ENCODE measurements at places on chromosomes 12 and 14.

GRCh38 chr14:54251356-54251755 lies 145.5 kb upstream of the CDKN3 start:
- no peak for DNase-seq

GRCh38 chr12:58295268-58295667 lies 353.9 kb downstream of the ATP23 start:
- no peak for DNase-seq

GRCh38 chr12:111344254-111344875 lies 24.5 kb downstream of the PHETA1 start:
- DNase-seq = no peak

DNA sequence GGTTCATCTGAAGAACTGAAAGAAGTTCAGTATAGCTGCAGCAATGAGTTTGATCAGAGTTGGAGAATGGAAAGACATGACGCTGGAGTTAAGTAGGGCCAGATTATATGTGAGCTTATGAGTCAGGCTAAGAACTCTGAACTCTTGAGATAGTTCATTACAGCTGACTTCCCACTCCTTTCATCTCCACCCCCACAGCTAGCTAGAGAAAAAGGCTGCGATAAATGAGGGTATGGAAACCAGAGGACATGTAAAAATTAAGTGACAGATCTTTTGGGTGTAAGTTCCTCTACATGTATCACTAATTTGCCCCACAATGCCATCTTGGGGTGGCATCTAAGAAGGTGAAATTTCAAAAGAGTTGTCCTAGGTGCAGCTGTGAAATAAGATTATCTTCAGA lies 28.6 kb downstream of the PYM1 start:
- DNase-seq = no peak

DNA sequence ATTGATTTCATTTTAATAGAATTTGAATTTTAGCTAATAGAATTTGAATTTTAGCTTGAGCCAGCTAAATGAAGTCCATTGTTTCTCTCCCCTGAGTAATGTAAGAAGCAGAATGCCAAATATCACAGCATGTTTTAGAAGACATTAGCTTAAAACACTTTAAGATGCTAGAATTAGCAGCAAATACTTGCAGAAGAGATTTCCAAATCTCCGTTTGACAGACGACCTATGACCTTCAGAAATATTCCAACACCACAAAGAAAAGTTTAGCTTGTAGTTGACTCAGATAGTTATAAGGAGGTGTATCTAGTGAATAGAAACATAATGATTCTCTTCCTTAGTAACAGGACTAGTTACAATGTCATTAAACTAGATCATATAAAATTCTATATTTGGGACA lies 51.7 kb upstream of the MYF6 start:
- DNase-seq = no peak

- no peak for DNase-seq
Measured at GRCh38 chr12:132023658-132024057, 73.9 kb downstream of the EP400 start.

- DNase-seq = no peak
Measured at GRCh38 chr14:38339696-38340095, 83.8 kb upstream of the CLEC14A start.

DNA sequence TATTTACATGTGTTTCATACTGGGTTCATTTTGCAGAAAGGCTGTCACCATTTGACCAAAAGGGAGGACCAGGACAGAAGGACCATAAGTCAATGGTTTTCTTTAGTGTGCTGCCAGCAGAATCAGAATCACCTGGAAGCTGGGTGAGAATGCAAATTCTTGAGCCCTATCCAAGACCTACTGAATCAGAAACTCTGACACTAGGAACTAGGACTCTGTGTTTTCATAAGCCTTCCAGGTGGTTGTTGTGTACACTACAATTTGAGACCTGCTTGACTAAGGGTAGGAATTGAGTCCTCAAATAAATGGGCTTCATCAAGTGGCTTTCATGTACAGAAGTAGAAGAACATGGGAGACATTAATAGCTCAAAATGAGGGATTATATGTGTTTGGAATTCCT lies 32.2 kb downstream of the PDE6H start:
- DNase-seq = no peak

DNA sequence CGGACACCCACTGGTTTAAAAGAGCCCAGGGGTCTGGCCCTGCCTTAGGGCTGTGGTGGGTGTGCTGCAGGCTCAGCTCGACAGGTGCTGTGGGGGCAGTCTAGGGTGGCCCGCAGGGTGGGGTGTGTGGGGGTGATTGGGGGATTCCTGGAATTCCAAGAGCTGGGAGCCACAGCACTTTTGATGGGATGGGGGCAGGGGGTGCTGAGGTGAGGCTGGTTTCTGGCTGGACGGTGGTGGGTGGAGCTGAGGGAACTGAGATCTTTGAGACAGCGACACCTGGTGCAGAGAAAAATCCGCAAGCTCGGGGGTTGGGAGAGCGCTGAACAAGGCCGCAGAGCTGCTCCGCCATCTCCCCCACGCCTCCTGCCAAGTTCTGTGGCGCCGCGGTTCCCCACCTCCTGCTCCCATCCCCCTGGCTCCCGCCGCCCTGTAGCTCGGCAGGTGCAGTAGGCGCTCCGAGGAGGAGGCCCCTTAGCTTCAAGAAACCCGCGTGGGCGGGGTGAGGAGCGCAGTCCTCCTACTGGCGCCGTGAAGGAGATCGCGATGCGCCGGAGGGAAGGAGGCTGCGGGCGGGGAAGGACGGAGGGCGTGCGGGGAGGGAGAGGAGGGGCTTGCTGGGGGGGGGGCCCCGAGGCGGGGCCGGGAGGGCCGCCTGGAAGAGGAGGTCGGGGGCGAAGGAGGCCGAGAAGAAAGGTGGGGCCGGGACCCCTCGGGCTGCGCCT lies 1.3 kb upstream of the TEDC1 start:
- DNase-seq = peak; percentile 88

DNA sequence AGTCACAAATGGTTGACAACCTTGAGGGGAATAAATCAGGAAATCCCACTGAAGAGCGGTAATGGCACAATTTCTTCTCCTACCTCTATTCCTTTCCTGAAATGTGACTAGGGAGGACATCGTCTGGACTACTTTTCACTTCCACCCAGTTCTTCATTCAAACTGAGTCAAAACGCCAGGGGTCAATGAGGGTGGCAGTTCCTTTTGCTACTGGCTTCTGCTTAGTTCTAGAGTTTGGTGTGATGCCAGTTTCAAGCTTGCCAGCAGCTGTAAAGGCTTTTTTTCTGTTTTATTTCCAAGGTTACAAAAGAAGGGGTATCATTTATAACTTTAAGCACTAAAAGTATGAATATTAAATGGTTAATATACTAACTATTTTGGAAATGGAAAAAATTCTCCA lies 286.5 kb downstream of the SOX5 start:
- no peak for DNase-seq

DNA sequence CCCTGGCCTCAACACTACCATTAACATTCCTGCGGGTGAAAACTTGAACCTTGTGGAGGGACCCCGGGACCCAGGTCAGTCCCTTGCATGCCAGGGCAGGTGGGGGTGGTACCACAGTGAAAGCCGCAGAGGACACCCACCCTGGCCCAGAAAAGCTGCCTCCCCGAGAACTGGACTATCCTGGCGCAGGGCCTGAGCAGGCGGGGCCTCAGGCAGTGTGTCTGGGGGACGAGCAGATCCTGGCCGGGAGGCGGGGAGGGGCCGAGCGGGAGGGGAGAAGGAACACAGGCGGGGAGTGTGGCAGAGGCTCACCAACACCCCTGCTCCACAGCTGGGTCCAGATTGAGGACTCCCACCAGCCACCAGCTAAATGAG lies 10.0 kb downstream of the AHNAK2 start:
- peak; percentile 91 for DNase-seq

DNA sequence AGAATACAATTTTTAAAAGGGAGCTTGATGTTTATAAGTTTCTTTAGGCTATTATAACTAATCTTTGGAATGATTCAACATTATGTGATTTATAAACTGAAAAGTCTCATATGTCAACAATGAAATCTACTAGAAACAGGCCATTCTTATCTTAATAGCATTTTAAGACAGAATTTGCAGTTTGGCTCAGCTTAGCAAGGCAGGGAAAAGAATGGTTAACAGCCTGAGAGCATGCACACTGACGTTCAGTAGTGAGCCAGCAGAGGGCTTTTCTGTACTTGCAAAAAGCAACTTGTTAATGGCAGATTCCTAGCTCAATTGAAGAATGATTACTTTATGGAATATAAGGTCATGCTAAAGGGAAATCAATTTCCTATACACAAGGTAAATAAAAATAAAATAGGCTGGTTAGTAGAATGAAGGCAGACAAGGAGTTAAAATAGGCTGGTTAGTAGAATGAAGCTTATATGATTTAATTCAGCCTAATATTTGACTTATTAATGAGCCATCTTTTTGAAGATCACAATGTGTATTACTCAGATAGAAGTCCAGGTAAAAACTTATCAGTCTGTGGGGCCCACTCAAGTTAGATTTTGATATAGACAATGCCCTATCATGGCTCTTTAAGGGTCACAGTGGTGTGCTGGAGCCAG lies 95.9 kb downstream of the OTOGL start:
- DNase-seq = peak; percentile 19

DNA sequence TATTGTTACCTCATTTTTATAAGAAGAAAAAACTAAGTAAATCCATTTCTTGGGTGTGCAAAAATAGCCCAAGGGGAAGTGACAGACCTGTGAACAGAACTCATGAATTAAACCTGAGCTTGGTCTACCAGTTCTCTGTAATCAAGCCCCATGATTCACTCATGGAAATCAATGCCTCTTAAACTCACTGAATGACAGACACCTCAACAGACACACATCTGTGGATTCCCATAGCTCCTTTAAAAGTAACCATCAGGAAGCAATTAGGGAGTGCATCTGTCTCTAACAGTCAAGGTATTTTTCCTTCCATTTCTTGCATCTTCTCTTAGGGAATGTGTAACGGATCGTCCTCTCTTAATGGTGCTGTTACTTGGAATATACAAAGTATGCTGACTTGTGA lies 215.0 kb upstream of the EEA1 start:
- no peak for DNase-seq

DNA sequence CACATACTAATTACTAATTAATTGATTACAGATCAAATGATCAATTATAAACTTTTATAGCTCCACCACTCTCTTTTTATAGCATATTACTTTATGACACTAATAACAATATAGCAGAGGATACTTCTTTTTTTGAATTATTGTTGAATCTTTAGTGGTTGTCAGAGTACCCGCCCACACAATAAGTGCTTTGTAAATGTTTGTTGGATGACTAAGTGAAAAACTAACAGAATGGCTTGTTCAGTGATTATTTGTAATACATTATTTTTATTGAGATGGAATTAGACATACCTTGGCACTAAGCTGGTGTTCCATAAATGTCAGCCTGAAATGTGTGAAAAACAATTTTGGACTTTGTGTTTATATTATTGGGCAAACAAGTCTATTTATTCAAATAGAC lies 670.5 kb upstream of the ATXN7L3B start:
- DNase-seq = no peak

- DNase-seq = no peak
Measured at GRCh38 chr12:93407054-93407962, 29.6 kb downstream of the NUDT4 start.

DNA sequence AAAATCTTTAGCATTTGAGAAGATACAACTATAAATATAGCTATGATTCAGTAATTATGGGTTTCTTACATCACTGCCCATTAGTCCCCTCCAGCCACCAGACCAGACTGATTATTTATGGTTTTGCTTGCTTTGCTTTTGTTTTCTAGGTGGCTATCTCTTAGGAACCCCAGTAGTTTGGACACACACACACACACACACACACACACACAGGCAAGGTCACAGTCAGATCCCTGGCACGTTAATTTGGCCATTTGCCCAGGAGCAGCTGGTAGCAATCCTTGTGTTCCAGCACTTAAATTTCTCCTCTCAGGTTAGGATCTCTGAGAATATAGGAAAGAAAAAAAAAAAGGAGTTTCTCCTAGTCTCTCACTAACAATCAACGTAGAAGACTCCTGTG lies 90.2 kb upstream of the RESF1 start:
- peak; percentile 32 for DNase-seq

DNA sequence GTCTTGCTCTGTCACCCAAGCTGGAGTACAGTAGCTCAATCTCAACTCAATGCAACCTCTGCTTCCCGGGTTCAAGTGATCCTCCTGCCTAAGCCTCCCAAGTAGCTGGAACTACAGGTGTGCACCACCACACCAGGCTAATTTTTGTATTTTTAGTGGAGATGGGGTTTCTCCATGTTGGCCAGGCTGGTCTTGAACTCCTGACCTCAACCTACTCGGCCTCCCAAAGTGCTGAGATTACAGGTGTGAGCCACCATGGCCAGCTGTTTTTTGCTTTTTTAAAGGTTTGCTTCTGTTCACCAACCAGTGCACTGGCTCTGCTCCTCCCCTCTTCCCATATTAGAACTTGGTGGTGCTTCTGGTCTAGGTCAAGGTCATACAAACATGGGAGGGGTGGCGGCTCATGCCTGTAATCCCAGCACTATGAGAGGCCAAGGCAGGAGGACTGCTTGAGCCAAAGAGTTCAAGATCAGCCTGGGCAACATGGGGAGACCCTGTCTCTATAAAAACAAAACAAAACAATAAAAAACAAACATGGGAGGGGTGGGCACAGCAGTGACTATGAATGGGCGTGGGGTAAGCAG lies 20.4 kb upstream of the PAPOLA start:
- DNase-seq = no peak

DNA sequence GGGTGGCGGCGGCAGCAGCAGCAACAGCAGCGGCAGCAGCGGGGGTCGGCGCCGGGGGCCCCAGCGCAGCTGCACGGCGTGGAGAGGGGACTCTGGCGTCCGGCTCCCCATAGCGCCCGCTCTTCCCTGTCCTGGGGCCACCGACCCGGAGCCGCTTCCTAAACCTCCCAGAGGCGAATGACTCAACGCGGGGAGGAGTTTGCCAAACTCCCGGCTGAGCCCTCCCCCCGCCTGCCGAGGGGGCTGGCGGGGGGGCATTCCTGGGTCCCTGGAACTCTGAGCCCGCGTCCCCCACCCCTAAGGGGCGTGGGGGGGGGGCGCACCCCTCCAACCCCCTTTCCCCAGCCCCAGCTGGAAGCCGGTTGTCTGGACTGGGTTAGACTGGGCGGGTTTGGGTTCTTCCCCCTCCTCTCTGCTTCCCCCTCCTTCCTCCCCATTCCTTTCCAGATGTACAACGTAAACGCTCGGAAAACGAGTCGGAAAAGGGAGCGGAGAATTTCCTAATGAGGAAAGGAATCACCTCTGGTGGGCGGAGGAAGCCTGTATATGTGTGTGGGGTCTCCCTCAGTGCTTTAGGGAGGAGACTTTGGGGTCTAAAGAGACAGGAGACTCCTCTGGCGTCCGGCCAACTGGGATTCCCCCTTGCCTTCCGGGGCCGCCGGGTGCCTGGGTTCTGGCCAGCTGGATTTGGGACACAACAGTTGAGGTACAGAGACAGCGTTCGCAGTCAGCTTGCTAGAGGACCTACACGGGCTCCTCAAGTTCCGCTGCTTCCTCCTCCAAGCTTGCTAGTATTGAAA lies at the start of gene ITGA5:
Gene ITGA5, minus strand, starts transcription at position 179 of the 800 bp plus-strand sequence. Its CDS starts 68 bp downstream, at position 111.
- DNase-seq = peak; percentile 34

- no peak for DNase-seq
Measured at GRCh38 chr12:5390174-5390799, 41.6 kb upstream of the NTF3 start.

- no peak for DNase-seq
Measured at GRCh38 chr12:89574736-89575208, 48.9 kb upstream of the POC1B start.
